Ascending aorta (tissue), 2 donors: ENCODE measurements at places on chromosomes 3 and 15.

GRCh38 chr3:170493712-170494182 lies 75.1 kb downstream of the CLDN11 start:
- H3K36me3 ChIP-seq, result no peaks in the 10 kb centered on the region
- no peaks in the 10 kb centered on the region for H3K27me3 ChIP-seq
- DNase-seq, result no peak
- no peak overlapping the region for H3K27ac ChIP-seq
- H3K4me1 ChIP-seq, result no peaks in the 10 kb centered on the region

DNA sequence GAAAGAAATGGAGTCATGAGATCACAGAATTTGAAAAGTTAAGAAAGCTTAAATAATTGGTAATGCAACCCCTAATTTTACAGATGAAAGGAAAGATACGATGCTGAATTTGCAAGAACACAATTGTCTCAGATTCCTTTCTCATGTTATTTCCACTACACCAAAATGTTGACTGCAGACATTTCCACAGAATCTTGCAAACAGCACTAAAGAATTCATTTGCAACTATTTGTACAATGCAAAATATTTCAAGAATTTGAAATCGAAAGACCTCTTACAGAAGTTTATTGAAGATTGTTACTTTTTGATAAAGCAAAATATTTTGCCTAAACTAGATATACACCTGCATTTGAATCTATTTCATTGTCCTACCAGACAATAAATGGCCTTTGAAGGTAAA lies 194.1 kb upstream of the KCNMB2 start:
- H3K27ac ChIP-seq, result no peak overlapping the region
- no peaks in the 10 kb centered on the region for H3K4me1 ChIP-seq
- no peak for DNase-seq
- no peaks in the 10 kb centered on the region for H3K27me3 ChIP-seq
- H3K36me3 ChIP-seq, result no peaks in the 10 kb centered on the region
- H3K4me3 ChIP-seq, result no peak overlapping the region

DNA sequence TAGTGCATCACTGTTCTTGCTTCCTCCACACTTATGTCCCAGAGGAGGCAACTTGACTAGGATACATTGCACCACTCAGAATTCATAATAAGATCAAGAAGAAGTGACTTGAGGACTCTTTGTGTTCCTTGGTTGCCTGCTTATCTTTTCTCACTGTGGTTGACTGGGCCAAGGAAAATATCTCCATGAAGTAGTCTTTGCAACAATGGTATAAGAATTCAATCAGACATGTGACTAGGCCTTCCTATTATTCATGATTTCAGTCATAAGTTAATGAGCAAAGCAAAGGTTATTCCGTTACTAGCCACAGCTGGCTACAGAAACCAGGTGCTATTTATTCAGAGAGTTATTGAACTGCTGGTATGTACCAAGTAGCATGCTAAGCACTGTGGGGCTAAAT lies 359.3 kb downstream of the RORA start:
- no peaks in the 10 kb centered on the region for H3K4me1 ChIP-seq
- H3K27ac ChIP-seq, result no peak overlapping the region
- no peaks in the 10 kb centered on the region for H3K36me3 ChIP-seq
- no peak for DNase-seq
- H3K27me3 ChIP-seq, result no peaks in the 10 kb centered on the region

DNA sequence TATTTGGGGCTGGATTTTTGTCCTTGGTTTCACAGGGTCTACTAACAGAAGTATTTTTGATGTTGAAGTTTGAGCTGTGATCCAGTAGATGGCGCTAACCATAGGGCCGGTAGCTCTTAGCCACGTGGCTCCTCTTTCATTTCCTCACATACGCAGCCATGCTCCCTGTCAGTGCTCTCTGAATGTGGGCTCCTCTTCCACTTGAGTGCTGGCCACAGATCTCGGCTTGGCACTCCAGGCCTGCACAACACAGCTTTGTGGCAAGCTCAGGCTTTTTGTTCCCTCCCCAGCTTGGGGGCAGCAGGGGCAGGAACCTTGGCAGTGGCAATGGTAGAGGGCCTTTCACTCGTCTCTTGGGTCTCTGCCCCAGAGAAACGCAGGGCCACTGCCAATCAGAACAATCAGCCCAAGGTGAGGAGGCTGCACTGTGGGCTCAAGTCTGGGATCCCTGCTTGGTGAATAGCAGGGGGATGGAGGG lies 18.6 kb upstream of the DNAAF4 start:
- H3K27ac ChIP-seq, result no peak overlapping the region
- no peaks in the 10 kb centered on the region for H3K27me3 ChIP-seq
- H3K36me3 ChIP-seq, result no peaks in the 10 kb centered on the region
- no peak for DNase-seq
- H3K4me3 ChIP-seq, result no peak overlapping the region

GRCh38 chr3:47295976-47296375 lies 13.2 kb downstream of the KLHL18 start:
- DNase-seq, result no peak
- no peak overlapping the region for H3K4me3 ChIP-seq
- no peak overlapping the region for H3K27ac ChIP-seq
- no peaks in the 10 kb centered on the region for H3K27me3 ChIP-seq
- H3K36me3 ChIP-seq, result no peaks in the 10 kb centered on the region
